Activated CD8-positive, alpha-beta memory T cell treated with anti-CD3 and anti-CD28 coated beads, Interleukin-2, amount 50 U/mL, for 4 hours (primary cell): ENCODE measurements at places on chromosomes 6 and 20.

GRCh38 chr20:36298061-36298460, 8.1 kb upstream of the DLGAP4 start:
- DNase-seq: no peak

GRCh38 chr20:11051136-11051535, 377.3 kb upstream of the JAG1 start:
- no peak for DNase-seq

GRCh38 chr6:5763871-5764270, 242.9 kb downstream of the NRN1 start:
- DNase-seq: no peak

- no peak for DNase-seq
These were observed 24.7 kb downstream of the ZSCAN31 start for GRCh38 chr6:28311139-28311823.

GRCh38 chr6:20808924-20809323, 274.7 kb downstream of the CDKAL1 start:
- DNase-seq: no peak

DNA sequence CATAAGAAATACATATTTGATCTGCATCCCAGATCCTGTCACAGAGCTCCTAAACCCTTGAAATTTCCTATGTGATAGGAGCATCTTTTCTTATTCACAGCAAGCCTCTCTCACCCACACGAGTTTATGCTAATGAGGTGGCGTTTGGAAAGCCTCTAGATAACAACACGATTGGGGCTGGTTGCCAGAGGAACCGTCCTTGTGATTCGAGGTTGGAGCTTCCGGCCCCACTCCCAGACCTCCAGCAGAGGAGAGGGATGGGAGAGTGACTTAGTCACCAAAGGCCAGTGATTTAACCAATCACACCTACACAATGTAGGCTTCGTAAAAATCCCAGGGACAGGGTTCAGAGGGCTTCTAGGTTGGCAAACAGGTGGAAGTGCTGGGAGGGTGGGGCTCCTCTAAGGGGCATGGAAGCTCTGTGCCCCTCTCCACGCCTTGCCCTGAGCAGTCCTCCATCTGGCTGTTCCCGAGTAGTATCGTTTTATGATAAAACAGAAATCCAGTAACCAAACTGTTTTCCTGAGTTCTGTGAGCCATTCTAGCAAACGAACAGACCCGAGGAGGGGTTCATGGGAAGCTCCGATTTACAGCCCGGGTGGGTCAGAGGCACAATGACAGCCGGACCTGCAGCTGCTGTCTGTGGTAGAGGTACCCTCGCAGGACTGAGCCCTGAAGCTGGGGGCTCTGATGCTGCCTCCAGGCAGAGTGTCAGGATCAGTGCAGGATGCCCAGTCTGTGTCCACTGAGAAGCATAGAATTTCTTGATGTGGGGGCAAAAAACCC, 238.1 kb upstream of the ARID1B start:
- DNase-seq: no peak

DNA sequence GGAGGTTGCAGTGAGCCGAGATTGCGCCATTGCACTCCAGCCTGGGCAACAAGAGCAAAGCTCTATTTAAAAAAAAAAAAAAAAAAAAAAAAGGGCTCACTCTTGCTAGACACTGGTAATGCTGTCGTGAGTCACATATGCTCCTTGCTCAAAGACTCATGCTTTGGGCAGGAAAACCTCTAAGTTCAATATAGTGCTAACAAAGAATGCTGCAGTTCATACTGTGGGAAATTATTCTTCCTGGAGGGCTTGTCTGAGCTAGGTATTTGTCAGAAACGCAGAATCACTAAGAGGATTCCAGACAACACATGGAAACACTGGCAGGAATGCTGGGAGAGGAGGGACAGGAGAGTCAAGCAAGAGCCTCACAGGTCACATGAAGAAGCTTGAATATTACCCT, 2.3 kb upstream of the LYRM2 start:
- DNase-seq: no peak

DNA sequence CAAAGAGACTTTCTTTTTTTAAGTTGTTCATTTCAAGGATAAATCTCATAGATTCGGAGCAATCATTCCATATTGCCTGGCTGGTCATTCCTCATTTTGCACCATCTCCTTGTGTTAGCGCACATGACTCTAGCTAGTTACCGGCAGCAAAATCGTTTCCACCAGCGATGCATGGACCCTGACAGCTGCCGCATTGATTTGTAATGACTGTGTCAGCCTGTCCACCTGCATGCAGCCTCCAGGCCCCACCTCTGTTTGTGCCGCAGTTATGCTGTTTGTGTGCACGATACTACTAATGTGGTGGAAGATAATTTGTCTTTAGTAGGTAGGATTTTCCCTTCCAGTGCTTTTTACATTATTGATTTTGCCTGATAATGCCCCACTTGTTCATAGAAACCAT, 164.0 kb downstream of the TBC1D7 start:
- no peak for DNase-seq

GRCh38 chr6:110689275-110689935, 125.9 kb downstream of the CDK19 start:
- no peak for DNase-seq

DNA sequence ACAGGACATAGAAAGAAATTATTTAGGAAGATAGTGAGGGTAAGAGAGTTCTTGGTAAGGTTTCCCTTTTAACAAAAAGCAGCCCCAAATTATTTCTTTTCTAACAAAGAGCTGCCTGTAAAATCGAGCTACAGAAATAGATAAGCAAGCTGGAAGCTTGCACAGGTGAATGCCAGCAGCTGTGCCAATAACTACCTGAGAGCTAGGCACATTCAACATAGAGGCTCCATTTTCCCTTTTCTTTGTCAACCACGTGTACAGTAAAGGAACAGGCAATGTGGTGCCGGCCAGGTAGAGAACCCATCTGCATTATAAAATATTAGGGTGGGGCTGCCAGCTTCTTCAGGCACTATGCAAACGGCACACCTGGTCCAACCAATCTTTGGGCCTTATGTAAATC, 341.6 kb upstream of the JAG1 start:
- DNase-seq: no peak

DNA sequence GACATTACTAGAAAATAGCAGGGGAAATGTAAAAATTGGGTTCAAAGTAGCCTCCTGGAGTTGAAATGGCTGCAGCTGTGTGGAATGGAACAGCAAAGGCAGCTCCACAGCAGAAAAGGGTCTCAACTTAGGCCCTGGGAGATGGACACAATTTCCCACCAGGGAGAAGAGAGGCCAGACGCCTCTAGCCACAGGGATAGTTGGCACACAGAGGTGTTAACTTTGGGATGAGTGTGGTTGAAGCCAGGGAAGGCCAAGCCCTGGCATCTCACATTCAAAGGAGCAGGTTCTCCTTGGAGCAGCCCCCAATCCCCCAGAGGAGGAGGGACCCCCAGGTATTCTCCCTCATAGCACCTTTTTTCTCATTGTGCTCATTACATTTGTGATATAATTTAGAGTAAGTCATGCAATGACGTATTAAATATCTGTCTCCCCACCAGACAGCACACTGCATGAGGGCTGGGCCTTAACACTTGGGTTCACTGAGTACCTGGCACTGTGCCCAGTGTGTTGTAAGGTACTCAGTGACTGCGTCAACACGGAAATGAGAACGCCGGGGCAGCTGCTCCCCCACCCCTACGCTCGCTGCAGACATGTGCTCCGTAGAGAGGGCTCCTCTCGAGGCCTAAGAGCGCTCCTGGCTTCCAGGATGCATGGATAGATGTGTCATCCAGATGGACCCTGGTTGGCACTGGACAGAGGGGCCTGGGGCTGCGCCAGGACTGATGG, 76.0 kb upstream of the CD93 start:
- no peak for DNase-seq

GRCh38 chr20:25300496-25301170, 52.7 kb downstream of the PYGB start:
- no peak for DNase-seq

GRCh38 chr6:29653452-29654038, 3.3 kb upstream of the MOG start:
- DNase-seq: peak; percentile 27

DNA sequence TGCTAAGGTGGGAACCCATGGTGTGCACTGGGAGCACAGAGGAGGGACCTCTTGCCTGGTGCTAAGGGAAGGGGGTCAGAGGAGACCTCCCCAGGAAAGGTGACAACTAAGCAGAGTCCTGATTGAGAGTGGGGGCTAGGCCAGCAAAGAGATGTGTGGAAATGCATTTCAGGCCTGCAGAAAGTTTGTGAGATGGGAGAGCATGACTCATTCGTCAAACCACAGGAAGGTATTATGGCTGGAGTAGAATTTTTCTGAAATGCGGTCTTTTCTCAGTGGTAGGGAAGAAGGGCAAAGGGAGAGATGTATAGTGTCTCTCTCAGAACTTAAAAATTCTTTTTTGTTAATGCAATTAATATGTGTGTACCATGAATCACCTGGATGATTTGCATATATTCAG, 23.6 kb upstream of the EDN1 start:
- no peak for DNase-seq

DNA sequence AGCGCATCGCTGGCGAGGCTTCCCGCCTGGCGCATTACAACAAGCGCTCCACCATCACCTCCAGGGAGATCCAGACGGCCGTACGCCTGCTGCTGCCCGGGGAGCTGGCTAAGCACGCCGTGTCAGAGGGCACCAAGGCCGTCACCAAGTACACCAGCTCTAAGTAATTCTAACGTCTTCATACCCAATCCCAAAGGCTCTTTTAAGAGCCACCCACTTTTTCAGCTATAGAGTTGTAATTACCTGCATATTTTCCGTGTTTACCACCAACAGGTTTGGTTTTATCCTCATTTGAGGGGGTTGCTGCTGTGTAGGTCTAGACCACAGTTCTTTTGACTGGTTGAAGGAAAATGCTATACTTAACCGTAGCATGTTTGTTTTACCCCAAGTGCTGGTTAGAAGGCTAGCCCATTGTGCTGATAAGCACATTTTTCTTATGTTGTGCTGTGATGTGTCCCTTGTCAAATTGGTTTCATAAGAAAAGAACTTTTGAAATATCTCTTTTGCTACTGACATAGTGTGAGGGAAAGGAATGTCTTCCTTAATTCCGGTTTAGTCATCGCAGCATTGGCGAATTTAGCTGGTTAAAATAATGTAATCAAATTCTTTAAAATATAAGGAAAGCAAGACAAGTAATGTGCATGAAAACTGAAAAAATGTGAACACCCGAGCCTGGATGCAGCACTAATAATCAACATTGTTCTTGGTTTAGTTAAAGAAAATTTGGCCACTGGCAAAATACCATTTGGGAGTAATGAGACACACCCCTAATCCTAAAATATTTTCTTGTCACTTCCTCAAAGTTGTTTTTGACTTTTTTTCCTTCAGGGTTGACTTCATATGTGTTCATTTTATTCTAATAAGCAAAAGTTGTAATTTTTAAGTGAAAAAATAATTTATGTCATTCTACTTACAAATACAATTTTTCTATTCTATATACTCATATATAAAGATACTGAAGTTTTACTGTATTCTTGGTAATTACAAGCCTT, 112.8 kb downstream of the HFE start:
- no peak for DNase-seq

GRCh38 chr20:53930651-53931504, 139.5 kb downstream of the BCAS1 start:
- DNase-seq: no peak
